ENCODE measurements at places on chromosomes 7 and 10. TPM values are rescaled to one million over a fixed set of nuclear protein-coding genes. Genes with fewer than 3 reads are reported as not detected.

GRCh38 chr10:75646916-75647315 is 215.5 kb downstream of the LRMDA start:
- no peak for DNase-seq

GRCh38 chr10:19815036-19815730 is 1.0 kb upstream of the PLXDC2 start:
- DNase-seq: peak; percentile 11

- no peak for DNase-seq
Measured at GRCh38 chr10:5396556-5397300, 7.9 kb downstream of the TUBAL3 start.

- no peak for DNase-seq
Measured at GRCh38 chr7:14271441-14271840, 282.0 kb upstream of the ETV1 start.

- no peak for DNase-seq
Measured at GRCh38 chr10:3805201-3805790, 20.3 kb upstream of the KLF6 start.

- DNase-seq: no peak
Measured at GRCh38 chr10:110149259-110149658, 58.1 kb upstream of the MXI1 start.

Gene ATG9B
- total RNA-seq: 7.2 TPM

GRCh38 chr10:88181902-88182600 is 318.6 kb downstream of the PTEN start:
- no peak for DNase-seq

Gene BBIP1
- total RNA-seq: 53.2 TPM

Gene SUN1
- total RNA-seq: 194 TPM

Gene TAF6
- total RNA-seq: 79.9 TPM

Gene FAM20C
- 50.9 TPM for total RNA-seq

Gene C7orf57
- total RNA-seq: not detected

DNA sequence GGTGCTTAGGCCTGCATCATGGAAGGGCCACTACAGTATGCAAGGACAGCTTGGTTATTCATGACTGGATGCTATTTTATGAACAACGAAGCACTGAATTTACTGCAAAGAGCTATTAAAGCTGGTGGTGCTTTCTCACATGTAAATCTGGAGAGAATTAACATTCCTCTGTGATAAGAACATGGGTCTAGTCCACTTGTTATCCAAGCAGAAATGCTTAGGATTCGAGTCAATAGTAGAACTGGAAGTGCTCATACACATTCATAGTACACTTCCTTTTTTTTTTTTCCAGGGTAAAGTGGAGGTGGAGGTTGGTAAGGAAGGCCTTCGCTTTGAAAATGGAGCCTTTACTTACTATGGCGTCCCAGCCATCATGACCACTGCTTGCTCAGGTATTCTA is 35.0 kb downstream of the CNNM1 start:
- DNase-seq: no peak

DNA sequence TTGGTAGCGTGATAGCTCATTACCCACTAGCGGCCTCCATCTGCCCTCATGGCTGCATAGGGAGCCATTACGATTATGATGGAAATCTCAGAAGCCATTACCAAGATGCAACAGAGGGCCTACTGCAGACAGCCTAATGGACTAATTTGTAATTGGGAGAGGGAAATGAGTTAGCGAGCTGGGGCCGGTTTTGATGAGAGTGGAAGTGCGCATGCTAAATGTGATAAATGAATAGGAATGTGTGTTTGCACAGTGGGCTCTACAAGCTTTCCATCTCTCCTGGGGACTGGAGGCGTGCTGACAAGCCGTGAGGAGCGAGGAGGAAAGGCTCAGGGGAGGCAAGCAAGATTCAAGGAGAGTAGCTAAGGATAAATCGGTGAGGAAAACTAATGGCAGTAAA is 644.5 kb upstream of the GALNT17 start:
- no peak for DNase-seq

DNA sequence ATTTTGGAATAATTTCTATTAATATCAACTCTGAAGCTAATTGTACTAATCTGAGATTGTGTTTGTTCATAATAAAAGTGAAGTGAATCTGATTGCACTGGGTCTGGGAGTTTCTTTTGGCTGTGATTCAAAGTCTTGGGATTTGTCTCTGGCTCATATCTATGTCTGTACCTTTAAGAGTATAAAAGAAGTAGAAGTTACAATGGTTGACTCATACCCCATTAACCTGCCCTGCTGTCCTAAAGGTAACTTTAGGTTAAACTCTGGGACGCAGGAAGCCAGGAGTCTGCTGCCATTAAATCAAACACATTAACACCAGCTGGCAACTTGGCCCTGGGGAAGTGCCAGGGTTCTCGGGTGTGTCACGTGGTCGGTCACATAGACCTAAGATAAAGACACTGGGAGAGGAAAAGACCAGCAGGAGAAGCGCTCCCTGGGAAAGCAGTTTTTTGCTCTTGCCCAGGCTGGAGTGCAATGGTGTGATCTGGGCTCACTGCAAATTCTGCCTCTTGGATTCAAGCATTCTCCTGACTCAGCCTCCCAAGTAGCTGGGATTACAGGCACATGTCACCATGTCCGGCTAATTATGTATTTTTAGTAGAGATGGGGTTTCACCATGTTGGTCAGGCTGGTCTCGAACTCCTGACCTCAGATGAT is 17.8 kb downstream of the SCD start:
- DNase-seq: peak; percentile 52

DNA sequence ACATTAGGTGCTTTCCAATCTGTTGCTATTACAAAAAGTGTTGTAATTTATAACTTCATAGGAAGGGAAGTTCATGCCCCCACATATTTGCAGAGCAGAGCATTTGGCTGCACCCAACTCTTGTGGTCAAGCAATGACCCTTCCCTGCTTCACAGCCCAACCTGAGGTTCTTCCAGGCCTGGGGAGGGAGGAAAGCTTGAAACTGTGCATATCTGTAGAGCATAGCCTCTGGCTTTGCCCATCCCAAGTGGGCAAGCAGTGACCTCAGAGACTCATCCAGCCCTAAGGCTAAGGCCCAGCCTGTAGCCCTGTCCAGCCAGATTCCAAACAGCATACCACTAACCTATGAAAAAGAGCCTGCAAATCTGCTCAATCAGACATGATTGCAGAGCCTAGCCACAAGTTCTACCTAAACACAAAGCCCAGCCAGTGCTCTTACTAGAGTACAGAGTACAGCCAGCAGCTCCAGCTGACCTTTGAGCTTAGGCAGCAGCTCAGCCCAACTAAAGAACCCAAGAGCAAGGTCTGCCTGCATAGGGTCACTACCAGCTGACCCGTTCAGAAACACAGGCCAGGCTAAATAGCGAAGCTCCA is 14.4 kb upstream of the GSTK1 start:
- DNase-seq: no peak

- DNase-seq: no peak
Measured at GRCh38 chr7:27953361-27953760, 213.4 kb downstream of the TAX1BP1 start.

Gene NEUROG3
- not detected for total RNA-seq

DNA sequence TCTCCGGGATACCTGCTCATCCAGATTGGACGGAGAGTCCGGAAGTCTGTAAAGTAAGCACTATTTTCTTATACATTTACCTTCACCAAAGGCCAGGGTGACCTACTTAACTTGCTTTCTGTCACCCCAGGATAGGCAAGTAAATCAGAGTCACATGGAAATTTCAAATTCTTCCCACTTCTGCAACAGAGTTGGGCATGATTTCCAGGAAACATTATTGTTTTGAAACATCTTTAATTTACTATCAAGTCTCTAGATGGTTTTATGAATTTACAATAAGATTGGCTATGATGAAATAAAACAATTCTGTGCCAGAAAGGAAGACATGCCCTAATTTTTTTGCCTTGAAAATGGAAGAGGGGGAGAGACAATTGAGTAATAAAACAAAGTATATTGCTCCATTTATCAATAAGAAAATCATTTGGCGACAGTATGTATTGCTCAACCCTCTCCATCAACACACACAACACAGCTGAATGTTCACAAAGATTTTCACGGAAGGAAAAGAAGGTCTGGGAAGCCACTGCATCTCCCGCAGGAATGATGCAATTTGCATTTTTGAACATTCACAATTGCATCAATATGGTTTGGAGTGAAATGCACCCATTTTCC is 702.8 kb downstream of the PARD3 start:
- DNase-seq: no peak

Gene OR9A2
- 2.8 TPM for total RNA-seq

DNA sequence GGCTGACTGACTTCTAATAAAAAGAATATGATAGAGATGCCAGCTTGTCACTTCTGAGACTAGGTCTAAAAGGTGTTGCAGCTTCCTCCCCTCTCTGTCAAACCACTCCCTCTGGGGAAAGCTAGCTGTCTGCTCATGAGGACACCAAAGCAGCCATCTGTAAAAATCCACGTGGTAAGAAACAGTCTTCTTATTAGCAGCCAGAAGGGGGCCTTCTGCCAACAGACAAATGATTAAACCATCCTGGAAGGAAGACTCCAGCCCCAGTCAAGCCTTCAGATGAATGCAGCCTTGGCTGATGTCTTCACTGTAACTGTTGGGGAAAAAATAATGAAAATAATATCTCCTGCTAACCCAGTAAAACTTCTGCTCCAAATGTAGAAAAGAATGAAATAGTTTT is 41.9 kb upstream of the DAGLB start:
- no peak for DNase-seq

GRCh38 chr10:109886781-109887140 is 36.5 kb downstream of the XPNPEP1 start:
- no peak for DNase-seq

DNA sequence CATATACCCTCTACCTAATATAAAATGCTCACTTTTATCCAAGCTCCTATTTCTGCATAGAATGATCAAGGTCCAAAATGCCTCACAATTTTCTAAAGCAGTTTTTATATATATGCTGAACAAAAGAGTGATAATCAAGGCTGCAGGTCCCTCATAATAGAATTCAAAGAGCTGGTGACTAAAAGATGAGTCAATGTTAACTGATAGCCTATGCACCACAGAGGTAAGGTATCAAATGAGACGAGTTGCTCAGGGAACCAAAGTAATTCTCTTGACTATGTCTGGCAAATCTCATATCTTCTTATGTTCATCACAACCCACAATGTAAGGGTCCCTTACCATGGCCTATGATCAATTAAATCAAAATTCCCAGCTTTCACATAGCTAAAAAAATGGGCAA is 15.2 kb downstream of the PDZD8 start:
- DNase-seq: no peak

Gene CALHM2
- total RNA-seq: 11.7 TPM

DNA sequence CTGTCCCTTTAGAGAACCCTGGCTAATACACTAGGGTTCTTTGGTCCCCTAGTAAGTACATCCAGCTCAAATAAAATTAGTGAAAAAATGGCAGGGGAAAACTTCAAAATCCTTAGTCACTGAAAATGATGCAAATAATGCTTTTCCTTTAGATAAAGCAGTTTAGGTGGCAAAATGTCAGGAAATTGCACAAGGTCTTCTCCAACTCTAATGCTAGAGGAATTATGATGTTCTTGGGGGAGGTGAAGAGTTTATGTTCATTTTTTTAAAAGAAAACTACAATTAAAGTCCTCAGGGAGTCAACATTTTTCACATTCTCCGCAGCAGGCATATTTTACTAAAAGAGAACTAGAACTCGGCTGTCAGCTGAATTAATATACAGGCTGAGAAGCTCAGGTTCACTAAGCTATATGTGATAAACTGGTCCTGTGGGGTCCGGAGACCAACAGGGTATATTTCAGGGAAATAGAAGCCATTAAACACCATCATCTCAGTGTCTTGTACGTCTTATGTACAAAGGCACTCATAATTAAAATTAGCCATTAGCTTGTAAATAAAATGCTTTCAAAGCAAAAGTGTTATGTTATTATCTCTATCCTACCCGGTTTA is 1164.7 kb upstream of the AUTS2 start:
- no peak for DNase-seq

GRCh38 chr7:5495581-5496375 is 72.1 kb upstream of the TNRC18 start:
- DNase-seq: peak; percentile 92

Gene DYDC2
- total RNA-seq: 1.4 TPM

DNA sequence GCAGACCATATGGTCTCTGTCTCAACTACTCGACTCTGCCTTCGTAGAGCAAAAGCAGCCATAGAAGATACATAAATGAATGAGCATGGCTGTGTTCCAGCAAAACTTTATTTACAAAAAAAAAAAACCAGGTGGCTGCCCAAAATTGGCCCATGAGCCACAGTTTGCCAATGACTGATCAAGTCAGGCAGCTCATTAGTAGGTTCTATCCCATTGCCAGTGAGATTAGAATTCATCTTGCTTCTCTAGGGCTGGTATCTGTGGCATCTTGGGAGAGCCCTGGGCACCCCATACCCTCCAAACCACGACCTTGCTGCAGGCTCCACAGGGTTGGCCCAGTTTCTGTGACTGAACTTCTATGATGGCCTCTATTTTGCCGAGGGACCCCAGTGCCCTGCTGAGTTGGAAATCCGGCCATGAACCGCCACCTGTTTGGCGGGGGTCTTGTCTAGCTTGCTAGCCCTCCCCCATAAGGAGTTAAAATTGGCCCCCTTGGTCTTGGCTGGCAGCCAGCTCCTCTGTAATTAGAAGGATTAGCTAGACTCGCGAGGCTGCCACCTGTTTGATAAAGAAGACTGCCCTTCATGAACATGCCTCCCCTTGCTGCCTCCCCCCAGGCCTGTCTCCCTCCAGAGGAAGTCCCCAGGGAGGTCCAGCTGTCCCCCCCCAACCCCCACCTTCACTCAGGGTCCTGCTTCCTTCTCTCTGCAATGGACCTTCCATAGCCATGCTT is 83.9 kb downstream of the CHN2 start:
- DNase-seq: no peak

GRCh38 chr7:81150951-81151361 is 232.1 kb upstream of the SEMA3C start:
- no peak for DNase-seq

Gene FGL2
- 13.2 TPM for total RNA-seq

DNA sequence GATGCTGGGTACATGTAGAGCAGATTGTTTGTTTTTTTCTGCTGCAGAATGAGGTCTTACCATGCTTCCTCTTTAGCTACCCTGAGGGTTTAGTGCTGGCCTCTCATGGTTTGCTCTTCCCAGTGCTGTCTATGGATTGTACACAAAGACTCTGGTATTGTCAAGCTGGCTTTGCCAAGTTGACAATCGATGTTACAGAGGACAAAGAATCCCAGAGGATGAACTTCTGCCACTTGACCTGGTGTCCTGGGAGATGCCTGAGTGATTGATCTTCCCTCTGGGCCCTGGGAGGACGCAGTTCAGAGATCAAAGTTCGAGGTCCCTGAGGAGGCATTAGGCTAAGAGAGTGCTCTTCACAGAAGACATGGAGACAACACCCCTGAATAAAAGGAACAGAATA is 865.4 kb downstream of the CCSER2 start:
- DNase-seq: no peak
